ENCODE measurements at places on chromosomes 7 and 10. TPM values are rescaled to one million over a fixed set of nuclear protein-coding genes. Genes with fewer than 3 reads are reported as not detected.

The HOXA1 gene
- total RNA-seq = 0.16 TPM

The ASIC3 gene
- total RNA-seq = 4.1 TPM

The SPDYE2 gene
- total RNA-seq = not detected

The CYP2C18 gene
- 1.1 TPM for total RNA-seq

The ST8SIA6 gene
- not detected for total RNA-seq

The AGR3 gene
- total RNA-seq = not detected

The SMURF1 gene
- 14.9 TPM for total RNA-seq

The TAS2R5 gene
- 0.67 TPM for total RNA-seq

The CCDC6 gene
- total RNA-seq = 103 TPM

The OR2A1 gene
- total RNA-seq = not detected

The TEX47 gene
- total RNA-seq = not detected

The PDZD7 gene
- 0.47 TPM for total RNA-seq

The ASAH2 gene
- 5.4 TPM for total RNA-seq

The CNNM1 gene
- 0.20 TPM for total RNA-seq

The PRLHR gene
- not detected for total RNA-seq

The FAM237B gene
- total RNA-seq = not detected

The SLC16A12 gene
- not detected for total RNA-seq

The TMEM236 gene
- 0.05 TPM for total RNA-seq

The KCNH2 gene
- total RNA-seq = 0.49 TPM

The LIPJ gene
- total RNA-seq = not detected

The GIMAP5 gene
- total RNA-seq = 53.8 TPM

The NRCAM gene
- 0.21 TPM for total RNA-seq

The SFRP4 gene
- not detected for total RNA-seq

The WAC gene
- total RNA-seq = 135 TPM

The TBC1D12 gene
- 0.73 TPM for total RNA-seq

The ZRANB1 gene
- 16.0 TPM for total RNA-seq

The SLC26A4 gene
- 7.2 TPM for total RNA-seq
